Gastrocnemius medialis (tissue), 4 donors: ENCODE measurements at places on chromosomes 7 and 10.

DNA sequence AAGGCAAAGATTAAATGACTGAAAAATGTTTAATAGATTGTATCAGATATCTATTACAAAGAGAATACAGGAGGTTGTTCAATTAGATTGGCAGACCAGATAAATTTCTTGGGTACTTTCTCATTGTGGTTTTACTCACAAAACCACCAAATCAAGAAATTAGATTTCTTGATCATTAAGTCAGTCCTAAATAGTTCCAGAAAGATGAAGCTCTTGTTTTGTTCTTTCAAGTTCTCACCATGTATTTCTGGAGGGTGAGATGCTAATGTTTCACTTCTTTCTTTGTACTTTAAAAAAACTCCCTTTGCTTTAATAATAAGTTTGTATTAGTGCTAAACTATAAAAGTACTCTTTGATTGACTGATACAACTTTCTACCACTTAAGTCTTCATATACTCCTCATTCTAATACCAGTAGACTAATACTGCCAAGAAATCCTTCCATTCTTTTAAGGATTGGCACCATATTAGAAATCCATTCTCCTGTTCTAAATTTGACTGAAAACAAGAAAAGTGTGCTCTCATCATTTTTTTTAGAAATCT is 69.4 kb downstream of the RNF133 start:
- DNase-seq = no peak

DNA sequence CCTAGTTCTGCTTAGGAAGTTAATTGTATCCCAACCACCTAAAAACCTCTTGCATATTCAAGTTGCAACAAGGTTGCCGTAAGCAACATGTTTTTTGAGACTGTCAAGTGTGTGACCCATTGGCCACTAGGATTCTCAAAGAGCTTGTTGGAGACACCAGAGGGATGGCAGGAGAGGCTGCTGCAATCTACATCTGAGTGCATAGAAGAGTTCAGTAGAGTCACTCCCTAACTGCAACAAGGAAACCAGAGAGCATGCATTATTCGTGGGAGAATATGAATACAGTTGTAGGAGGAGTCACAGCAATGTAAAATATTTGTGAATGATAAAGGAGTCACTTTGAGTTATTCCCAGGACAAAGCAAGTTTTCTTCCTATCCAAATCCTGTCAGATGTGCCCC is 538.6 kb downstream of the TNS3 start:
- DNase-seq = no peak

GRCh38 chr10:77105761-77106221 is 531.8 kb downstream of the KCNMA1 start:
- no peak for DNase-seq

GRCh38 chr7:66467887-66468286 is 160.8 kb upstream of the KCTD7 start:
- no peak for DNase-seq

DNA sequence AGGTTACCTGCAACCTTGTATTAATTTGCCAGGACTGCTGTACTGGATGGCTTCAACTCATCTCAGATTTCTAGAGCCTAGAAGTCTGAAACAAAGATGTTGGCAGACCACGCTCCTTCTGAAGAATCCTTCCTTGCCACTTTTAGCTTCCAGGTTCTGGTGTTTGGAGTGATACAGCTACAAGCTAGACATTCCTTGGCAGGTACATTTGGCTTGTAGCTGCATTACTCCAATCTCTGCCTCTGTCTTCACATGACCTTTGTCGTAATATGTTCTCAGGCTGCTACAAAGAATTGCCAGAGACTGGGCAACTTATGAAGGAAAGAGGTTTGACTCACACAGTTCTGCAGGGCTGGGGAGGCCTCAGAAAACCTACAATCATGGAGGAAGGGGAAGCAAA is 146.3 kb downstream of the GALNT17 start:
- no peak for DNase-seq
